ENCODE measurements at places on chromosomes 11 and 22.

GRCh38 chr11:70583781-70584218 lies 185.5 kb downstream of the CTTN start:
- DNase-seq: no peak

DNA sequence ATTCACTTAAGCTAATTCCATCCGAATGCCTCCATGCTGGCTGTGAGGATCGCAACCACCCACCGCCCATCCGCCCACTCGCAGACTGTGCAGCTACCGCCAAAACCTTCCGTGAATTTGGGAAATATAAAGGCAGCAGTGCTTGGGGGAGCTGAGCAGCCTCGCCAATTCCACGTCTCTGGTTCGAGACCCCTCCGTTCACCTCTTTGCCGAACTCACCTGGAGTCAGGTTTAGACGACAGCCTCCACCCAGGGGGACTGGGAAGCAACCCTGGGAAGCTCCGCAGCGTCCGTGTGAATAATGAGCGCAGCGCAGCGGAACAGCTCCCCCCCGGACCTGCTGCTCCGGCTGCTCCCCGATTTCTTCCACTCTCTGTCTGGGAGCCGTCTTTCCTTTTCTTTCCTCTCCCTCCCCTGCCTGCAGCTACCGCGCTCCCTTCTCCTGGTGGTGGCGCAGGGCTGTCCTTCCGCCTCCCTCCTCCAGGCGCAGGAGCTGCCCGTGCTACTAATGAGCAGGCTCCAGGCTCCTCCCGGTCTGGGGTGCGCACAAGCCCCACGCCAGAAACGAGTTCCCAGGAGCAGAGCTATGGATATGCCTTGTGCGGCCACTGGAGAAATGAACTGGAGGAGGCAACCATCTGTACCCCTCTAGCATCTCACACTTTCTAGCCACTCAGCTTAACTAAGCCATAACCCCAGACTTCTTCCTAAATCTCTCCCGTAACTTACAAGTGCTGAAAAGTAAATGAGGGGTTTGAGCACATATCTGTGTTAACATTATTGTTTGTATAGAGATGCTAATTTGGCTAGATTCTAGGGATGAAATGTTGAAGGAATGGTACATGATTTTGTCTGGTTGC lies 107.3 kb downstream of the XKR3 start:
- no peak for DNase-seq

GRCh38 chr11:2314525-2315394 lies 12.9 kb downstream of the TSPAN32 start:
- DNase-seq: no peak

DNA sequence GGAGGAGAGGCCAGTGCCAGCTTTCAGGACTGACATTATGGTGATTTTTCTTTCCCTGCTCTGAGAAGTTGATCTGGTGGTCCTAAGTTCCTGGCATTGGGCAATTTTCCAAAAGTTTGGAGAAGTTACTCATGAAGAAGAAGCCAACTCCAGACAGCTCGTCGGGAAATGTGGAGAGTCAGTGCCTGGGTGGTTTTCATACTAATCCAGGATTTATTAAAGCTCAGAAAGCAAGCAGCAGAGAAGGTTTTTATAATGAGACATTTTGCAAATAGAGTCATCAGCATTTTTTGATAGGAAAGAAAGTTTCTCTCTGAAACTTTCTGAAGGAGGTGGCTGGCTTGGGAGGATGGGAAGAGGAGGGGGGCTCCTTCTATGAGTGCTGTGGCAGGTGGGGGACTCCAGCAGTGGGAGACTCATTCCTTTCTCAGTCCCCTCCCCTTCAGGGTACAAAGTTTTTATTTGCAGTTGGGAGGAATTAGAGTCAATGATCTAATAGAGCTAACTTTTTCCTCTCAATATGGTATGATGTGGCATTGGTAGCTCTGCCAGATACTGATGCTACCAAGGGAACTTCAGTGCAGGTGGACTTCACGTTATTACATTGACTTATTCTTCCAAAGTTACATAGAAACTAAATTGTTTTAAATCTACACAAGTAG lies 55.4 kb downstream of the LIF start:
- DNase-seq: no peak

- no peak for DNase-seq
Observed at GRCh38 chr22:50182176-50183081, 3.3 kb upstream of the TRABD start.

DNA sequence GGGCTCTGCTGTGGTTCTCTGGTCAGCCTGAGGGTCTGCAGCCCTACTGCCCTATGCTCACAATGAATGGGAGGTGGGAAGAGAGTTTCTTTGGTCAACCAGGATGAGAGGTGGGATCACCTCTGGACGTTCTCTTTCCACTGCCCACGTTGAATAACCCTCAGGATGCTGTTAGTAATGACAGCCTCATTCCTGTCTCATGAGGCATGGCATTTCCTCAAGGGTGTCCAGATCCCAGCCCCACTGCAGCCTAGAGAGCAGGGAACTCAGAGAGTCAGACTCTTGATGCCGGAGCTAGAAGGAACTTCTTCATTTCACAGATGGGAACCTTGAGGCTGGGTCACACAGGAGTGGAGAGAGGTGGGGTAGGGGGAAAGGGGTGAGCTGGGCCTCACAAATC lies 196.0 kb downstream of the CEP164 start:
- no peak for DNase-seq

DNA sequence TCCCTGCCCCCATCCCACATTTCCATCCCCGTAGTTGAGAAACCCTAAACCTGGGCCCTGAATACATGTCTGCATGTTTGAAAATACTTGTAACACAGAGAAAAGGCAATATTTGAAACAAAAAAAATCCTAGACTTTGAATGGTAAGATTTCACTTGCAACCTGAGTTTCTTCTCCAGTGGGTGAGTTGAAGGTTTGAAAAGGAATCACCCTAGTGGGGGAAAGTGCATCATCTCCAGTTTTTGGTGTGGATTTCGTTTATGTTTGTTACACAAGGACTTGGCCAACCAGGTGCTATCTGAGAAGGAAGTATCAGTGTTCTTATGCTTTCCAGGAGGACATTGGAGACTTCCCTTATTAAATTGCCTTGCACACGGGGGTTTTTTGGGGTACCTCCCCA lies 90.4 kb downstream of the ABTB2 start:
- no peak for DNase-seq

- DNase-seq: no peak
Observed at GRCh38 chr22:43168471-43169309, 17.3 kb downstream of the TSPO start.

- no peak for DNase-seq
Observed at GRCh38 chr11:31480930-31481329, 28.5 kb downstream of the IMMP1L start.

GRCh38 chr11:66851698-66852465 lies 5.0 kb upstream of the LRFN4 start:
- DNase-seq: no peak

GRCh38 chr11:124761301-124762104 lies 587 bp downstream of the ESAM start:
- no peak for DNase-seq

DNA sequence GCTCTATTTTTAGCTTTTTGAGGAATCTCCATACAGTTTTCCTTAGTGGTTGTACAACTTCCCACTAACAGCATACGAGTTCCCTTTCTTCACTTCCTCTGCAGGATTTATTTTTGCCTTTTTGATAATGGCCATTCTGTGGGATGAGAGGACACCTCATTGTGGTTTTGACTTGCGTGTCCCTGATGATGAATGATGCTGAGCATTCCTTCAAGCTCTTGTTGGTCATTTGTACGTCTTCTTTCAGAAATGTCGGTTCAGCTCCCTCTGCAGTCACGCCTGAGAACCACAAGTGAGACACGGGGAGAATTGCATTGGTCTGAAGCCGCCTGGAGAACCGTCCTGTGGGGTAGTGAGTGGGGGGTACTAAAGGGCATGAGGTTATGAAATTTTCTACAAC lies 2.0 kb upstream of the KRTAP5-10 start:
- no peak for DNase-seq

All from activated effector memory CD4-positive, alpha-beta T cell treated with Interleukin-2 at 50 U/mL for 16 hours (primary cell).